ENCODE measurements at places on chromosomes 2 and 18. TPM values are rescaled to one million over a fixed set of nuclear protein-coding genes. Genes with fewer than 3 reads are reported as not detected.

DNA sequence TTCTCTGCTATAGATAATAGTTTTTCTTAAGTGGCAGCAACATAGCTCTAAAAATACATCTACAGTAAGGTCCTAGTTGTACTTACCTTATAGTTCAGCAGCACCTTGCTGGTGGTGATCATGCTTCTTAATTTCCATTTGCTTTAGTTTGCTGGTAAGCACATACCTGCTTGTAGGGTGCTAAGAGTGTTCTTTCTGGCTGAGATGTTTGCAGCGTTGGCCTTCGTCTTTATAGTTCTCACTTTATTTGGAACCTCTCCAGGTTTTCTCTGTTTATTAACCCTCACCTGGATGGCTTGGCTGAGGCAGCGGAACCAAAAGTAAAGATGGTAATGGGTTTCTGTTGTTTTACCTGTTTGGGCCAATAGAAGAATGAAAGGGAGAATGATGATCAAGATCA is 123.6 kb upstream of the EFEMP1 start:
- H3K4me3 ChIP-seq: no peak overlapping the region
- DNase-seq: no peak
- H3K27me3 ChIP-seq: no peaks in the 10 kb centered on the region
- no peaks in the 10 kb centered on the region for H3K36me3 ChIP-seq
- H3K27ac ChIP-seq: no peak overlapping the region

- DNase-seq: no peak
- no peaks in the 10 kb centered on the region for H3K27me3 ChIP-seq
- H3K4me3 ChIP-seq: no peak overlapping the region
- peaks cover 4% of the 10 kb centered on the region for H3K4me1 ChIP-seq
- no peak overlapping the region for H3K27ac ChIP-seq
These were observed 59.1 kb downstream of the HS6ST1 start for GRCh38 chr2:128259585-128259984.

- H3K36me3 ChIP-seq: no peaks in the 10 kb centered on the region
- no peak for DNase-seq
- peaks cover 22% of the 10 kb centered on the region for H3K4me1 ChIP-seq
- peak overlapping the region; percentile 52 for H3K27ac ChIP-seq
- no peaks in the 10 kb centered on the region for H3K27me3 ChIP-seq
These were observed 56.0 kb downstream of the SH3BP4 start for GRCh38 chr2:235007664-235008457.

Gene IL37
- total RNA-seq: not detected

DNA sequence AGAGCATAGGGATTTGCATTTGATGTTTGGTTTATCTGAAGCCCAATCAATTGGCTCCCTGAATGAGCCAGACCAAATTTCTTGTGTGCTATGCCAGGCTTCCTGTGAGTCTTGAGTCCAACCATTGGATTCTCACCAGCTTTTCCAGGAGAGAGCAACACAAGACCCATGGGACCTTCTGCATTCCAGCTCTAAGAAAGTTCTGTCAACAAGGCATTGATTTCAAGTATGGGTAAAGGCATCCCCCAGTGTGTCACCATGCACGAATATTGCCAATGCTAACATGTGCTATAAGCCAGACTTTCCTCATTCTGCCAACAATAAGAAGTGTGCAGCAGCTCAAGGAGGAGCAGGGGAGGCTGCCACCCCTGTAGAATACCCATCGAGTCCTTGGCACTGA is 266.6 kb downstream of the ETAA1 start:
- no peak overlapping the region for H3K27ac ChIP-seq
- no peak for DNase-seq
- no peak overlapping the region for H3K4me3 ChIP-seq

GRCh38 chr18:50127516-50128210 is 67.3 kb downstream of the MYO5B start:
- H3K27me3 ChIP-seq: no peaks in the 10 kb centered on the region
- peak overlapping the region; percentile 44 for H3K27ac ChIP-seq
- H3K36me3 ChIP-seq: no peaks in the 10 kb centered on the region
- no peak for DNase-seq
- peaks cover 35% of the 10 kb centered on the region for H3K4me1 ChIP-seq
- no peak overlapping the region for H3K4me3 ChIP-seq

DNA sequence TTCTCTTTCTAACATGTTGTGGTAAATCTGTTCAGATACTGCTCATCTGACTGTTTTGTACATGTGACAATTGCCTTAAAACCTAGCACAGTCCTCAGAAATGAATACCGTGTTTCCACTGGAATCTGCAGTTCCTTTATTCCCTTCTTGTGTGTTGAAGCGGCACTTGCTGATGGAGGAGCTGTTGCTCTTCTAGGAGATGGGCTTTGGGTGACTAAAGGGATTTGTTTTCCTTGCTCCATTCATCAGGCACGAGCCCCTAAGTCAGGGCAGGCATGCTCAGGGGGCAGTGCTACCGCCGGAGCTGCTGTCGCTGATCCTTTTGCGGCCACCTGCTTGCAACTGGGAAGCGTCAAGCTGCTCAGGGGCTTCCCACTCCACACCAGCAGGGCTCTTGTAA is 32.5 kb upstream of the CEP68 start:
- no peaks in the 10 kb centered on the region for H3K36me3 ChIP-seq
- no peak for DNase-seq
- H3K27ac ChIP-seq: no peak overlapping the region
- no peaks in the 10 kb centered on the region for H3K4me1 ChIP-seq
- no peak overlapping the region for H3K4me3 ChIP-seq
- no peaks in the 10 kb centered on the region for H3K27me3 ChIP-seq

GRCh38 chr2:39730685-39731302 is 48.3 kb downstream of the THUMPD2 start:
- no peak overlapping the region for H3K27ac ChIP-seq
- no peaks in the 10 kb centered on the region for H3K4me1 ChIP-seq
- DNase-seq: no peak
- no peaks in the 10 kb centered on the region for H3K27me3 ChIP-seq

DNA sequence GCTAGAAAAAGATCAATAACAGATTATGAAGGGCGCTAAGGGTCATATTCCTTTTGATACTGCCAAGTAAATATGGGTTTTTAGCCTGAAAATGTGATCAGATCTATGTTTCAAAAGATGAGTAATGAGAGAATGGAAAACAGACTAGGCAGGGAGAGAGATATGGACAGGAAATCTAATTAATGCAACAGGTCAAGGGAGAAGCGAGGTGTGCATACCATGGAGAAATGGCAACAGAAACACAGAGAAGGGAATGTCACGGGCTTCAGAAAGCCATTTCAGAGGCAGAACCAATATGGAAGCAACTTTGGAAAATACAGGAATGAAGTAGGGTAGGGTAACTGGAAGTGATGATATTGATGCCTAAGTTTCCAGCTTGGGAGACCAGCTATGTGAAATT is 69.3 kb downstream of the SIGLEC15 start:
- H3K27me3 ChIP-seq: no peaks in the 10 kb centered on the region
- H3K27ac ChIP-seq: no peak overlapping the region
- H3K4me3 ChIP-seq: no peak overlapping the region
- no peak for DNase-seq
- H3K36me3 ChIP-seq: peaks cover 22% of the 10 kb centered on the region
- H3K4me1 ChIP-seq: no peaks in the 10 kb centered on the region

- H3K4me3 ChIP-seq: no peak overlapping the region
- H3K4me1 ChIP-seq: no peaks in the 10 kb centered on the region
- peaks cover 14% of the 10 kb centered on the region for H3K36me3 ChIP-seq
- H3K27me3 ChIP-seq: no peaks in the 10 kb centered on the region
These were observed 73.9 kb upstream of the TWSG1 start for GRCh38 chr18:9260388-9261380.

Gene MTA3
- 34.1 TPM for total RNA-seq
